Lower lobe of right lung (tissue), 2 donors: ENCODE measurements at places on chromosomes 5 and 9.

GRCh38 chr9:126523611-126524111 lies 90.1 kb upstream of the LMX1B start:
- H3K36me3 ChIP-seq = no peaks in the 10 kb centered on the region
- H3K27ac ChIP-seq = peak overlapping the region; percentile 46
- peak; percentile 64 for DNase-seq
- peaks cover 24% of the 10 kb centered on the region for H3K27me3 ChIP-seq
- H3K4me1 ChIP-seq = peaks cover 18% of the 10 kb centered on the region
- H3K4me3 ChIP-seq = peak overlapping the region; percentile 14

DNA sequence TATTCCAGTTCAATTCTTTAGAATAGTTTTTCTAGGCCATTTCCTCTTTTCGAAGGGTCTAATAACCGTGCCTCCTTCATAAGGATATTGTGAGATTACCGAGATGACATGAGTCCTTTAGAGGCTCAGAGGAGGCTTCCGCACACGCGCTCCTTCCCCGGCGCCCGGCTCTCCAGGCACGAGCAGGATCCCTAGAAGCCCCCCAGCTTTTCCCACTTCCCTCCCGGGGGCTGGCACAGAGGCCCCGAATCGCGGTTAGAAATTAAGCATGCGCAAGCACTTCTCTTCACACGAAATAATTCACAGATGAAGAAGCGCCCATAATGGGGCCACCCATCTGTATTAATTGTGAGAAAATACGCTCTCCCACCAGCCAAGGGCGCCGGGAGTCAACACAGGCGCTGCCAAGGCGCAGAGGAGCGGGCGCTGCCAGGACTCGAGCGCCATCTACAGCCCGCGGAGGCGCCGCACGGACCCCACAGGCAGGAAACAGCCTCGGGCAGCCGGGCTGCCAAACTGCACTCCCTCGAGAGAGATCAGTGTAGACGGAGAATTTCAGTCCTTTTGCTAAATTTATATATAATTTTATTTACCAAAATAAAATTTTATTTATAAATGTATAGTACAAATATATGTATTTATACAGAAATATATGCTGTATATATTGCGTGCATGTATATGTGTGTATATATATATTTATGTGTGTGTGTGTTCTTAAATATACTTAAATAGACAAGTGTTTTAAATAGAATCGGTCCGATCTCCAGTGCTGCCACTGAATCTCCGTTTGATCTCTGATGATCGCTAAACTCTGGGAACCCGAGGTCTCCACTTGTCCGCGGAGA lies 258.1 kb upstream of the NFIL3 start:
- no peak overlapping the region for H3K27ac ChIP-seq
- H3K27me3 ChIP-seq = peaks cover 20% of the 10 kb centered on the region
- H3K4me3 ChIP-seq = peak overlapping the region; percentile 20
- peaks cover 5% of the 10 kb centered on the region for H3K4me1 ChIP-seq
- no peaks in the 10 kb centered on the region for H3K36me3 ChIP-seq
- DNase-seq = peak; percentile 85

- H3K4me1 ChIP-seq = no peaks in the 10 kb centered on the region
- H3K4me3 ChIP-seq = no peak overlapping the region
- no peaks in the 10 kb centered on the region for H3K36me3 ChIP-seq
- DNase-seq = no peak
- no peak overlapping the region for H3K27ac ChIP-seq
Observed at GRCh38 chr5:122267185-122267584, 44.9 kb upstream of the SNCAIP start.

- no peaks in the 10 kb centered on the region for H3K36me3 ChIP-seq
- no peak overlapping the region for H3K27ac ChIP-seq
- no peak for DNase-seq
- peaks cover 12% of the 10 kb centered on the region for H3K4me1 ChIP-seq
- H3K4me3 ChIP-seq = peak overlapping the region; percentile 52
Observed at GRCh38 chr5:161547406-161547737, 847 bp upstream of the GABRB2 start.

- H3K36me3 ChIP-seq = no peaks in the 10 kb centered on the region
- H3K27ac ChIP-seq = no peak overlapping the region
- no peaks in the 10 kb centered on the region for H3K27me3 ChIP-seq
- H3K4me3 ChIP-seq = no peak overlapping the region
- peaks cover 15% of the 10 kb centered on the region for H3K4me1 ChIP-seq
Observed at GRCh38 chr5:121979691-121980090, 17.9 kb downstream of the SRFBP1 start.

GRCh38 chr5:15763754-15764153 lies 263.8 kb downstream of the FBXL7 start:
- no peaks in the 10 kb centered on the region for H3K36me3 ChIP-seq

DNA sequence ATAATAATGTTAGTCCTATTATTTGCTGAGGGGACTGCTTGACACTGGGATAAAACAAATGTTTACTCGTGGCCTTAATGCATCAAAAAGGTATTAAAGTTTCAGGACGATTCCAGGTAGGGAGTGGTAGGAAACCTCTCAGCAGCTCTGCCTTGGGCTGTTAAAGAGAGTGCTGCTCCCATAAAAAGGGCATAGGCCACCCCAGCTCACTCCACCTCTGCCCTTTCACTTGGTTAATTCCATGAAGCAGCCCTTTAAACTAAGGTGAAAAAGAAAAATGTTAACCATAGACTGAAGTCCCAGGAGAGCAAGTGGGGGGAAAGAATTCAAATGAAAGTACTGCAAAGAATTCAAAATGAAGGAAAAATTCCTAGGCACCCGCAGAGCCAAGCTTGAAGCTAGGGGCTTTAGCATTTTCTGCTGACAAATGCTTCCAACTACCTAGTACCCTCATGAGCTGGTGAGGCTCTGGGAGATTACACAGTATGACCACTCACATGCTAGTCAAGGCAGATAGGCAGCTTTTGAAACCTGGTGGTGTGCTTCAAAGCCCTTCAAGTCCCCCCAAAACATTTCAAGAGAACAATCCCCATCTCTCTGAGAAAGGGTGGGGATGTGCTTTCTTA lies 8.5 kb downstream of the KLF9 start:
- H3K27me3 ChIP-seq = no peaks in the 10 kb centered on the region
- H3K36me3 ChIP-seq = peaks cover 9% of the 10 kb centered on the region
- H3K27ac ChIP-seq = peak overlapping the region; percentile 64
- DNase-seq = no peak
